ENCODE measurements at places on chromosomes 1 and 21. TPM values are rescaled to one million over a fixed set of nuclear protein-coding genes. Genes with fewer than 3 reads are reported as not detected.

GRCh38 chr21:34649400-34649799, 19.4 kb upstream of the CLIC6 start:
- no peak for DNase-seq
- no peaks in the 10 kb centered on the region for H3K27me3 ChIP-seq
- no peak overlapping the region for H3K4me3 ChIP-seq

DNA sequence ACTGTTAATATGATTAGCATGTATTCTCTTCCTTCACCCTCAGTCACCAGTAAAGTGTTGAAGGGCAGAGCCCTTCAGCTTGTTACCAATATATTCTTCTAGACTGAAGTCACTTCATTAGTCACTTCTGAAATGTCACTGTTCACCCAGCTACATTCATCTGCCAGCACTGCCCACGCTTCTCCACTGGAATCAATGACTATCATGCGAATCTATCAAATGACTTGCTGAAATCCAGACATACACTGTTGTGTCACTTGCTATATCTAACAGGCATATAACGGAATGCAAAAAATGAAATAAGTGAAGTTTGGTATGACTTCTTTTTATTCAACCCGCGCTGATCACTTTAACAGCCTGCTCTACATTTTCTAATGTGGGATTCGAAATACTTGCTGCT, 16.1 kb downstream of the FH start:
- H3K36me3 ChIP-seq, result peaks cover 83% of the 10 kb centered on the region
- H3K4me3 ChIP-seq, result no peak overlapping the region
- no peak overlapping the region for H3K27ac ChIP-seq
- no peaks in the 10 kb centered on the region for H3K27me3 ChIP-seq
- H3K4me1 ChIP-seq, result peaks cover 12% of the 10 kb centered on the region
- DNase-seq, result no peak

DNA sequence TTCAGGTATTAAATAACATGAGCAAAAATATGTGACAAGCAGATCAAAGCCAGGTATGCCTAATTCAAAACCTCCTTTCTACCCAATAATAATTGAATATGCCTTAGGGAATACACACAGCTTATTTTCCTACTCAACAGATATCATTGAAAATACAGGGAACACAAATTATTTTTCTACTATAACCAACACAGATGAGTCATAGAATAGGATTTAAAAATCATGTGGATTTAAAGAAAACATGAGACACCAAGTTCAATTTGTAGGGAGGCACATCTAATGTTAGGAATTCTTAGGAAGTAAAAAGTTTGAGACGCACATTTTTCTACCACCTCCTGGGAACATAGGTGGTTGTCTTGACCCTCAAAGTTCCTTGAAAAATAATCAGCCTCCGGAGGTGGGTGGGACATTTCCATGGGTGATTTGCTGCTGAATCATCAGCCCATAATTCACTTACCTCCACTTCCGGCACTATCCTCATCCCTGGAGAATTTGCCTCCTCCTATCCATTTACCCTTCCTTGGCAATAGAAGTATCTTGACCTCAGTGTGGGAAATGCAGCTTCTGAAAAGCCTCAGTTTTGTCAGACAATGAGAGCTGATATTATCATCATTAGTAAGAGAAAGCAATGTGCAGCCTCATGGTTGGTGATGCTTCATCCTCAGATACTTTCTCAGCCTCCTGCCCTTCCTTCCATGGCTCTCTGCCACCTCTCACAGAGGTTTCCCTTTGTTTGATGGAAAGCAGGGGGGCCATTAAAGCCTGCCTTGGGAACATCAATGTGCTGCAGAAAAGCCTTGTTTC, 33.5 kb upstream of the RGS4 start:
- DNase-seq, result peak; percentile 98
- H3K36me3 ChIP-seq, result no peaks in the 10 kb centered on the region
- peak overlapping the region; percentile 1 for H3K4me3 ChIP-seq
- H3K4me1 ChIP-seq, result peaks cover 38% of the 10 kb centered on the region
- H3K27ac ChIP-seq, result peak overlapping the region; percentile 86

- no peak within 1 kb of the TSS for H3K4me3 ChIP-seq
- no peaks in the 10 kb centered on the region for H3K4me1 ChIP-seq
- DNase-seq, result no peak
- no peaks in the 10 kb centered on the region for H3K36me3 ChIP-seq
- 0 out of 2 replicates have a peak, but pooled peaks cover 16% of the 10 kb centered on the region for H3K27me3 ChIP-seq
- no peak within 1 kb of the TSS for H3K27ac ChIP-seq
These were observed at the start of gene SHISAL2A for GRCh38 chr1:52632732-52633290. SHISAL2A (plus strand) TSS chr1:52633168; CDS start chr1:52633494, 326 bp downstream.

DNA sequence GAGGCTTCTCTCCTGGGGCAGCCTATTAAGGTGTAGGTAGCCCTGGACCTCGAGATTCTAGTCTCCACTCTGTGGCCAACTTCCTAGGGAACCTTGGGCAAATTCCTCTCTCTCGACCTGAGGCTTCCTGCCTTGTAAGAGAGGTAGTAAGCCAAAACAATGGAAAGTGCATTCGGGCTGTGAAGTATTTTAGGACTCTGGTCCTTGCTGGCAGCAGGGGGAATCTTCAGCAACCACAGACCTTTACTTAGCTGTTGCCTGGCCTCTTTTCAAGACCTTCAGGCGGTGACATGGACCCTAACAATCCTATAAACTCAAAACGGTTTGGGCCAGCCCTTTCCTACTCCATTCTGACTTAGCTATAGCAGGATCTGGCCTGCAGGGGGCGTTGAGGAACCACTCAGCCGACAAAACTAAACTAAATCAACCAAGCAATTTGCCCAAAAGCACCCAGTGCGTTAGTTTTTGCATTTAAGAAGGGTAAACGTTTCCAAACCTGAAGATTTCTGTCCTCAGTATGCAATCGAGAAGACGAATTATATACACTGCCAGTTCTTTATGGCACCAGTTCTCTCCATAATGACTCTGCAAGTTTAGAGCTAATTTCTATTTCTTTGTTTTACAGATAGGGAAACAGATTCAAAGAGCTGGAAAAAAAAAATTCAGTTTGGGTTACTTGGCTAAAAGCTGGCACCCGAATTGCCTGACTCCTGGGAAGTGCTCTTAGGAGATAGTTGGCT, 10.9 kb upstream of the SESN2 start:
- peak overlapping the region; percentile 55 for H3K27ac ChIP-seq
- H3K36me3 ChIP-seq, result no peaks in the 10 kb centered on the region
- H3K27me3 ChIP-seq, result no peaks in the 10 kb centered on the region
- peak overlapping the region; percentile 59 for H3K4me3 ChIP-seq

DNA sequence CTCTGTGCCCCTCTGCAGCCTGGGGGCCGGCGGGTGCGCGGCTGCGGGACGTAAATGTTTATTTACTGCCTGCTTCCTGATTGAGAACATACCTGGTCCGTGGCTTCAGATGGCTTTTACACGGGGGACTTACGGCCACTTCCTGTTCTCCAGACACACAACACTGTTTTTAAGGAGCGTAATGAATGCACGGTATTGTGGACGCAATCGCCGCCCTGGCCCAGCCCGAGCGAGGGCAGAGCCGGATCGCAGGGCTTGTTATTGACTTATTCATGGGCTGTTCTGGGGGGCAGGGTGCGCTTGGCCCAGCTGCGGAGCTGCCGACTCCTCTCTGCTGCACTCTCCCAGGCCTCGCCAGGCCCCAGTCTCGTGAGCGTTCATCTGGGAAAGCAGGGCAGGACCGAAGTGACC, 52.8 kb upstream of the ACTRT2 start:
- H3K27ac ChIP-seq, result no peak overlapping the region
- H3K27me3 ChIP-seq, result peaks cover 89% of the 10 kb centered on the region

- DNase-seq, result no peak
- no peak overlapping the region for H3K4me3 ChIP-seq
- no peaks in the 10 kb centered on the region for H3K36me3 ChIP-seq
- H3K4me1 ChIP-seq, result peaks cover 8% of the 10 kb centered on the region
- no peaks in the 10 kb centered on the region for H3K27me3 ChIP-seq
These were observed 2.8 kb upstream of the ADAM30 start for GRCh38 chr1:119898981-119899720.

GRCh38 chr1:192418552-192419285, 101.9 kb downstream of the RGS21 start:
- H3K4me3 ChIP-seq, result no peak overlapping the region
- H3K27me3 ChIP-seq, result no peaks in the 10 kb centered on the region
- DNase-seq, result no peak

- H3K4me1 ChIP-seq, result peaks cover 30% of the 10 kb centered on the region
- no peak overlapping the region for H3K4me3 ChIP-seq
- H3K27me3 ChIP-seq, result no peaks in the 10 kb centered on the region
- H3K27ac ChIP-seq, result peak overlapping the region; percentile 62
- no peaks in the 10 kb centered on the region for H3K36me3 ChIP-seq
These were observed 40.5 kb upstream of the FHAD1 start for GRCh38 chr1:15206418-15207030.

DNA sequence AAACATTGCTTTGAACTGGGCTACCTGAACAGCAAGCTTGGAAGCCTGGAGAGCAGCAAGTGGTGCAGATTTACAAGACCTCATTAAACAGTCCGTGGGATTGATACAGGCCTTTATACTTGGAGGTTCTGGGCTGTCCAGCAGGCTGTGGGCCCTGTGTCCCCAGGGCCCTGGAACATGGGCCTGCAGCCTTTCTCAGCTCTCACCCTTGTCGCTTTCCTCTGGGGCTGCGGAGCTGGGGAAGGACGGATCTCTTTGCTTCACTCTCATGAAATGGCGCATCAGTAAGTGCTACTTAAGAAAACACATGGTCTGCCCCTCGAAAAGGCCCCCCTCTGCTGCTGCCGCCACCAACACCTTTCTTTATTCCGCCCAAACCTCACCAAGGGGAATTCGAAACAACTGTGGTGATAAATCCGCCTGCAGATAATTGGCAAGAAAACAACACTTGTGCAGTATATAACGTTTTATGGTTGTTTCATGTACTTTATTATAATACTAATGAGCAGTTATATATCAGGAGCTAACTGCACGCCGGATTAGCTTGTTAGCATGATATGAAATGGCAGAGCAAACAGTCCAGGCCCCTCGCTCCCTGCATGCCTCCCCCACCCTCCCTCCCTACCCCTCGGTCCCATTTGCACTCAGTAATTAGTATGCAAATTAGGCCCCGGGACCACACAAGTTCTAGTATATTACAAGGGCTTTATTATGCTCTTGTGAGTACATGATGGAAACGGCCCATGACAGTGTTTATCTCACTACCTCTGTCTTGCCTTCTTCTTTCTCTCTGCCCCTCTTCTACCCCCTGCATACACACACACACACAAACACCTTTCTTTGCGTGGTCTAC, 131.5 kb downstream of the RNF220 start:
- H3K4me1 ChIP-seq, result peaks cover 16% of the 10 kb centered on the region
- H3K36me3 ChIP-seq, result no peaks in the 10 kb centered on the region
- no peaks in the 10 kb centered on the region for H3K27me3 ChIP-seq
- H3K27ac ChIP-seq, result no peak overlapping the region

The UBL4B gene
- 0.07 TPM for total RNA-seq

The CCDC27 gene
- not detected for total RNA-seq

The HSD17B7 gene
- 28.4 TPM for total RNA-seq

The CDCA8 gene
- total RNA-seq, result 31.8 TPM

The ZNF436 gene
- total RNA-seq, result 10.5 TPM

Measured in PC-3 (cell line).